ENCODE measurements at places on chromosomes 7 and 10. TPM values are rescaled to one million over a fixed set of nuclear protein-coding genes. Genes with fewer than 3 reads are reported as not detected.

Gene HGF
- total RNA-seq = 41.0 TPM

Gene LIPJ
- total RNA-seq = not detected

- DNase-seq = no peak
Observed at GRCh38 chr7:94431619-94432280, 37.1 kb downstream of the COL1A2 start.

GRCh38 chr7:94042381-94042780, 38.2 kb upstream of the BET1 start:
- no peak for DNase-seq

Gene ADRA2A
- not detected for total RNA-seq

Gene ZC3HAV1L
- 4.3 TPM for total RNA-seq

- DNase-seq = peak; percentile 72
Observed at GRCh38 chr7:1758028-1758858, 88.2 kb downstream of the ELFN1 start.

GRCh38 chr7:70416986-70417655, 714.8 kb upstream of the GALNT17 start:
- DNase-seq = no peak

DNA sequence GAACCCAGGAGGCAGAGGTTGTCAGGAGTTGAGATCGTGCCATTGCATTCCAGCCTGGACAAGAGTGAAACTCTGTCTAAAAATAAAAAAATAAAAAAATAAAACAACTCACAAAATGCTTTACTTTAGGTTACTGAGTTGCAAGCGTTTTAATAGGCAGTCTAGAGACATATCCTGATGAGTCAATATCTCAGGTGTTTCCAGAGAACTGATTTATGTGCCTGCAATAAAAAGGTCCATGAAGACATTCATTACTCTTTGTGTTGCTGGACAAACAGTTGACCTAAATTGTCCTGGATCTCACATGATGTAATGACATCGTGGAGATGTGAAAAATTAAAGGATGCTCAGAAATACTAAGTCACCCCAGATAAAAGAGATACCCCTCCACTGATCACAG, 31.5 kb downstream of the CDNF start:
- DNase-seq = no peak

GRCh38 chr10:119191881-119192280, 13.3 kb upstream of the PRDX3 start:
- peak; percentile 20 for DNase-seq

- no peak for DNase-seq
Observed at GRCh38 chr7:68823996-68824780, 774.1 kb upstream of the AUTS2 start.
